ENCODE measurements at places on chromosomes 3 and 15. TPM values are rescaled to one million over a fixed set of nuclear protein-coding genes. Genes with fewer than 3 reads are reported as not detected.

GRCh38 chr3:65146179-65146578 lies 458.4 kb upstream of the ADAMTS9 start:
- DNase-seq, result no peak

GRCh38 chr15:24861014-24861690 lies 93.6 kb upstream of the SNRPN start:
- DNase-seq, result no peak

- DNase-seq, result no peak
These were observed 75.8 kb downstream of the CTNNB1 start for GRCh38 chr3:41274944-41275668.

TMC3 gene
- total RNA-seq, result 0.81 TPM

GRCh38 chr3:95387242-95388021 lies 1324.6 kb downstream of the NSUN3 start:
- no peak for DNase-seq

- no peak for DNase-seq
These were observed 321.8 kb downstream of the TBC1D5 start for GRCh38 chr3:17420668-17421067.

DNA sequence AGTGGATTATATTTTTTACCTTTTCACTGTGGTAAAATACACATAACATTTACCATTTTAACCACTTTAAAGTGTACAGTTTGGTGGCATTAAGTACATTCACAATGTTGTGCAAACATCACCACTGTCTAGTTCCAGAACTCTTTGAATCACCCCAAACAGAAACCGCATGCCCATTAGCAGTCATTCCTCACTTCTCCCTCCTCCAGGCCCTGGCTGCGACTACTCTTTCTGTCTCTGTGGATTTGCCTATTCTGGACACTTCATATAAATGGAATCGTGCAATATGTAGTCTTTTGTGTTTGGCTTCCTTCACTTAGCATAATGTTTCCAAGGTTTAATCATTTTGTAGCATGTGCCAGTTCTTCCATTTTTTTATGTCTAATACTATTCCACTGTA lies 409.8 kb downstream of the NTRK3 start:
- no peak for DNase-seq

VGLL3 gene
- total RNA-seq, result 49.8 TPM

DNA sequence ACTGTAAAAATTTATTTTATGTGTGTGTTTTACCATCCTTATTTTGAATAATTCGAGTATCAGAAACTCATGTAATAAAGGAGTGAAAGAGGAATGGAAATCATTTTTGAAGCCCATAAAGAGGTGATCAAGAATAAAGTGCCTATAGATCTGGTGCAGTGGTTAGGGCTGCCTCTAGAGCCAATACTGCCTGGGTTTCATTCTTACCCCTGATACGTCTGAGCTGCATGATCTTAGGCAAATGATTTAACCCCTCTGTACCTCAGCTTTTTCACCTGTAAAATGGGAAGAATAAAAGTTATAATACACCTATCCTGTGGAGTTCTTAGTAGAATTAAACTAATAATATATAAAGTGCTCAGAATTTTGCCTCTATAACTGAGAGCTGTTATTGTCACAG lies 30.4 kb downstream of the EFHB start:
- no peak for DNase-seq

DNA sequence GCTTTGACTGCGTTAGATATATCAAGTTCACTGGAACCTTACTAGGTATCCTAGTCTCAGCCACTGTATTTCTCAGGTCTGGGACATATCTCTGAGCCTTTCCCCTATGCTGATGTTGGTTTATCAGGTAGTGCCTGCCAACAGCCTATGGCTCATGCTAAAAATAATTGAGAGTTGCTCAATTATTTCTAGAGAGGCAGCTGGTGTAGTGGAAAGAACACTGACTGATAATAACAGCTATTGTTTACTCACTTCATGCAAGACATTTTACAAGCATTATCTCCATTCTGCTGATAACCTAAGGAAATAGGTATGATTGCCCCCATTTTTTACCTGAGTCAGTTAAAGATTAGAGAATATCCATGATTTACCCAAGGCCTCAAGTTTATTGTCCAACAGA lies 231.4 kb downstream of the LRRN1 start:
- no peak for DNase-seq

- DNase-seq, result no peak
These were observed 5.7 kb upstream of the FOXB1 start for GRCh38 chr15:59998305-59998949.

DNA sequence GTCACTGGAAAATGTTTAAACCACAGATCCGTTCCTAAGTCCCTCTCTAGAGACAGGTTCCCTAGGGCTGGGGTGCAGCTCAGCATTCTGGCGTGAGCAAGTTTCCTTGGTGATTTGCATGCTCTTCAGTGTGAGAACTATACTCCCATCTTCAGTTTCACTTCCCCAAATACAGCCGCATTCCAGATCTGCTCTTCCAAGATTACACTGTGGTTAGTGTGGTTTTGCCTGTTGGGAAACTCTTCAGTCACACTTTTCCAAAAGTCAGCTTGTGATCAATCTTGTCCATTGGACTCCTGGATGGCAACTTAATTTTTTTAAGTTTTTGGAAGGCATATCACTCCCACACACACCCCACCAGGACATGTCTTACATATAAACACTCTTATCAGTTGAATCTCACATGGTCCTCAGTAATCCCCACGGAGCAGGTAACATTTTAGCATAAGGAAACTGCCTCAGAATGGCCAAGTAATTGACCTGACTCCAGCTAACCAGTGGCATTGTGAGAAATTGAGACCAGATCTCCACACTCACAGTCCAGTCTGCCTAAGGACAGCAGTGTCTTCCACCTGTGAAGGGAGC lies 33.5 kb upstream of the PTPN23 start:
- DNase-seq, result no peak

GRCh38 chr3:54936561-54936960 lies 8.7 kb upstream of the LRTM1 start:
- DNase-seq, result no peak

GRCh38 chr3:160126051-160126450 lies 99.2 kb upstream of the C3orf80 start:
- no peak for DNase-seq

DNA sequence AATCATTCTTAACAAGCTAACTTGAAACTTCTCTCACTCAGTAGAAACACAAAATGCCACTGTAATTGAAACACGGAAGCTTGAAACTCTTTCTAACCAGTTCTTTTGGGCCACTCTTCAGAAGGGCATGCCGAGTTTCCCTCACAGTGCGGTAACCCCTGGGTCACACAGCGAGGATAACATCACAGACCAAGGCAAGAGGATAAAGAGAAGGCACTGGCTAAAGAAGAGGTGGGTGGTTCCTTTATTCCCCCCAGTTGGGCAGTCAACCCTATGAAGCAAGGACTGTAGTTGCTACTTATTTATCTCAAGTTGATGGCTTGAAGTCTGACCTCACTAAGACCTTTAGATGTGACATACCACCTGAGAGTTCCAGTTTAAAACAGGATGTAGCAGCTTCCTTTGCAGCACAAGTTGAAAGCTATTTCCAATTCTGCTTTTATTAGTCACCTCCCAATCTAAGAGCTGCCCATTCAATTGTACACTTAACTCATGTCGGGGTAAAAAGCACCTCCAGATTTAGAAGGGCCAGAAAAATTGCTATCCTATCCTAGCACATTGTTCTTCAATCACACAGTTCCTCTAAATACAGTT lies 272.4 kb downstream of the TIGIT start:
- no peak for DNase-seq

GRCh38 chr3:69385723-69386555 lies at the start of gene FRMD4B:
Gene FRMD4B, minus strand, starts transcription at chr3:69386088. Its CDS starts 99 bp downstream, at chr3:69385989.
- peak; percentile 90 for DNase-seq

- no peak for DNase-seq
These were observed 229.8 kb downstream of the TBL1XR1 start for GRCh38 chr3:176967522-176967921.

DNA sequence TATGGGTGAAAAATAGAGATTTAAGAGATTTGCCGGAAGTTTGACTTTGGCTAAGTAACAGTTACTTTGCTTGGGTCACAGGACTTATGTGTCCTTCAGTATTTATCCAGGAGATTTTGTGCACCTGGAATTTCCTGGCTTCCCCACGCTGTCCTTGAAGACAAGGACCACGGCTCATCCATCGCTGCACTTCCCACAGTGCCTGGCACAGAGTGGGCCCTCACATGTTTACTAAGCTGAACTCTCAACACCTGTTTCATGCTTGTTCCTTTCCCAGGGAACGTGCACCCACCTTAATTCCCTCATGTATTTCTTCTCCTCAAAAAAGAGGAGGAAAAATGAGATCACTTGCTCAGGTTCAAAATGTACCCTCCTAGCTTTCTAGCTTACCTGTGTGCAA lies 32.0 kb downstream of the CA12 start:
- DNase-seq, result no peak

DNA sequence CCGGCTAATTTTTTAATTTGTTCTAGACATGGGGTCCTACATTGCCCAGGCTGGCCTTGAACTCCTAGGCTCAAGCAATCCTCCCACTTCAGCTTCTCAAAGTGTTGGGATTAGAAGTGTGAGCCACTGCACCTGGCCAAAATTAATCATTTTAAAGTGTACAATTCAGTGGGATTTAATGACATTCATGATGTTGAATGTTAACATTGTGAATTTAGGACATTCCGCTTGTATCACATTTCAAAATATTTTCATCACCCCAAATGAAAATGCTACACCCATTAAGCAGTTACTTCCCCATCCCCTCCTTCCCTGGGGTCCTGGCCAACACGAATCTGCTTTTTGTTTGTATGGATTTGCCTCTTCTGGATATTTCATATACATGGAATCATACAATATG lies 62.1 kb upstream of the CGNL1 start:
- no peak for DNase-seq

- no peak for DNase-seq
These were observed 22.3 kb upstream of the GPR171 start for GRCh38 chr3:151225040-151225975.

DNA sequence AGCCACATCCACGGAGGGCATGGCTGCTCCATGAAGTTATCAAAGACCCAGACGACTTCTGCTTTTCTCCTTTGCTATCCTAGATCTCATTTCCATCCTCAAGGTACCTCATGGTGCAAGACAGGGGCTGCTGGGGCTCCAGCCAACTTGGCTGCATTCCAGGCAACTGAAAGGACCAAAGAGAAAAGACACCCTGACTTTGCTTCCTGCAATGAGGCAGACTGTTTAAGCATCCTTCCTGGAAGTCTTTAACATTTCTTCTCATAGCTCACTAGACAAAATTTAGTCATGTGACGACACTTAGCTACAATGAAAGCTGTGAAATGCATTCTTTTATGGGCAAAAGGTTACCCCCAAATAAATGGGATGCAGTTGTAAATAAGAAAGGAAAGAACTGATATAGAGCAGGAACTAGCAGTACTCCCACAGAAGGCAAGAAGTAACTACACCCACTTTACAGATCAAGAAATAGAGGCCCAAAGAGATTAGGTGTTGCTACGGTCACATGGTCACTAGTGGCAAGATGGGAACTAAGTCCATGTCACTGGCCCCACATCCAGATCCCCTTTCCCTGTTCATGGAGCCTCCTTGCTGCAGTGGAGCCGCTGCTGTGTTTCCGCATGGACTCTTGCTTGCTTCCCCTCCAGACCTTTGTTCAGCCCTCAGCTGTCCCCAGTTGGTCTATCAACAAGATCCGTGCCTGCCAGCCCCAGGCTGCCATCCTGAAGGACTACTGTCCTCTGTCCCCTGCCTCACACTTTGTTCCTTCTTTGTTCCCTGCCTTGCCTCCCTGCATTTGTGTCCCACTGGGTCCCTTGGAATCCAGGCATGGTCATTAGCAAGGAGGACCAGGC lies 107.0 kb downstream of the XXYLT1 start:
- no peak for DNase-seq

DNA sequence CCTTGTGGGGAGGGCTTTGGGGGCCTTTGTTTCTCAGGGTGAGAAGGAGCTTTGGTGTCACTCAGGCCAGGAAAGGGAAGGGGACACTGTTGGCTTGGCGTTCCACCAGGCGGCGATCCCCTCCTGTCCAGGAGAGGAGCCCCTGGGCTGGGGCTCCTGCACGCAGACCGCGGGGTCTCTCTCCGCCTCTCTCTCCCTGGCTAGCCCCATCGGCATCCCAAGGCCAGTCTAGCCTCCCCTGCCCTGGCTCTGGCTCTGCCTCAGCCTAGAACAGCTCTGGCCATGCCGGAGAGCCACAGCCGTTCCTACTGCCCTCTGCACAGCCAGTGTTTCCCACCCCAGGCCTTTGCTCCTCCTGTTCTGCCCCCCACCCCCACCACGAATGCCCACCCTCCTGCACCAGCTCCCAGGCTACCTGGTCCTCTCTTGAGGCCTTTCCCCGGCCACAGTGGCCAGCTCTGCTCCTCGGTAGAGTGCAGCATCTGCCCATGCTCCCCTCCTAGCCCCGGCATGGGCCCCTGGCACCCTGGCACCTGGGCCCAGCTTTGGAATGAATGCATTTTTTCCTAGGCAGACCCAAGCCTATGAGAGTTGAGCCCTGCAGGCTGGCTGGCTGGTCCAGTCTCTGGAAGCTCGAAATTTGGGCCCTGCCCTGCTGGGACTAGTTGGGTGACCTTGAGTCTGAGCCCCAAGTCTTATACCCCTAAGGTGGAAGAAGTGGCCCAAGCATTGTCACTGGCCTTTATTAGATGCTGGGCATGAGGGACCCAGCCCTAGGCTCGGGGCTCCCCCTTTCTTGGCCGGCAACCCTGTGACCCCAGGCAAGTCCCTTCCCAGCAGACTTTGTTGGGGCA lies 2.4 kb downstream of the PLXNA1 start:
- no peak for DNase-seq

DNA sequence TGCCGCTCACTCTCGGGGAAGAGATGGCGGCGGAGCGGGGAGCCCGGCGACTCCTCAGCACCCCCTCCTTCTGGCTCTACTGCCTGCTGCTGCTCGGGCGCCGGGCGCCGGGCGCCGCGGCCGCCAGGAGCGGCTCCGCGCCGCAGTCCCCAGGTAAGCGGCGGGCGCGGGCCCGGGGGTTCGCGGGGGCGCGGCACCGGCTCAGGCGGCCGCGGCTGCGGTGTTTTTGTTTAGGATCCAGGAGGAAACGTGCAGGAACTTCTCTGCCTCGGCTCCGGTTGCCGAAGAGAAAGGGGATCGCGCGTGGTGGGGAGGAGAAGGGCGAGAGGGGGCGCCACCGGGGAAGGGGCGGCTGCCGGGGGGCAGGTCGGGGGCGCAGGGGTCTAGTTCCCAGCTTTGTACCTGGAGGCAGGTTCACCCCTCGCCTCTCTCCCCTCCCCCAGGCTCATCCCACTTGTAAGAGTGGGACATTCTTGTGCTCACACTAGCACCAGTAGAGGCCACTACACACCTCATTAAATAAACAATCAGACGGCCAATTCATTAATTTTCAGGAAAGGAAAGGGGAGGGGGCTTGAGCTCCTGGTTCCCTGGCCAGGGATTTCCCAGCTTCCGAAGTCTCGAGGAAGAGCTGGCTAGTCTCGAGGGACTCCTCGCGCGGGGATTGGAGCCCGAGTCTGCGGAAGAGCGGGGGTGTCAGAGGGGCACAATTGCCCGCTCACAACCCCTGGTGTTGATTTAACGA lies 562 bp downstream of the NEO1 start:
- peak; percentile 59 for DNase-seq

P2RY1 gene
- total RNA-seq, result 3.1 TPM
